GM03348 (cell line): ENCODE measurements at places on chromosomes 4 and X.

- no peak for DNase-seq
Measured at GRCh38 chr4:67546004-67546356, 677 bp upstream of the CENPC start.

GRCh38 chr4:107792711-107793110 is 32.0 kb upstream of the SGMS2 start:
- no peak for DNase-seq

GRCh38 chr4:184384810-184385557 is 89.4 kb downstream of the IRF2 start:
- no peak for DNase-seq

GRCh38 chr4:38872620-38873019 is 5.0 kb downstream of the FAM114A1 start:
- peak; percentile 60 for DNase-seq

DNA sequence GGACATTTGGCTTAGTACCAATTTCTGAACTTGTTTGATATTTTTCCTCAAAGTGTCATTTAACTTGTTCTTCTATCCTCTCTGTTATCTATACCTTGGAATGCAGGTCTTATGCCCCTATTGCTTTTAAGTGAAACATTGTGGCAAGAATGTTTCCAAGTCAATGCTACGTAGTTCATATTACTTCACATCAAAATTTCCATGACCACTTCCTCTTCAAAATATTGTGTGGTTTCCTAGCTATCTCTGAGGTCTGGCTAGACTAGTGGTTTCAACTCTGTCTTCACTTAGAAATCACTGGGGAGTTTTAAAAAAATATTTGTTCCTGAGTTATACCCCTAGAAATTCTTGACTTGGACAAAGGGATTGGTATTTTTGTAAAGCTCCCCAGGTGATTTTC is 20.2 kb upstream of the RASGEF1B start:
- no peak for DNase-seq

DNA sequence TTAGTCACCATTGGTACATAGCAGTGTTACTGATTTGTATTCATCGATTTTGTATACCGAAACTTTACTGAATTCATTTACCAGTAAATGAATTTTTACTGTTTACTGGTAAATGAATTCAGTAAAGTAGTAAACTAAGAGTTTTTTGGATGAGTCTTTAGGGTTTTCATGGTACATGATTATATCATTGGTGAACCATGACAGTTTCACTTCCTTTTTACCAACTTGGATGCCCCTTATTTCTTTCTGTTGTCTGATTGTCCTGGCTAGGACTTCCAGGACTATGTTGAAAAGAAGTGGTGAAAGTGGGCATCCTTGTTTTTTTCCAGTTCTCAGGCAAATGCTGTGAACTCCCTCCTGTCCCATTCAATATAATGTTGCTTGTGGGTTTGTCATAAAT is 494.9 kb downstream of the GALNTL6 start:
- DNase-seq, result no peak

GRCh38 chr4:63580796-63581475 is 828.3 kb downstream of the TECRL start:
- no peak for DNase-seq

- DNase-seq, result no peak
Measured at GRCh38 chr4:3441501-3442459, at the start of gene HGFAC. Gene HGFAC, plus strand, starts transcription at chr4:3441968. Its CDS starts 34 bp downstream, at chr4:3442002.

GRCh38 chr4:10664408-10664807 is 20.2 kb downstream of the CLNK start:
- peak; percentile 74 for DNase-seq

GRCh38 chr4:70801265-70801809 is 38.4 kb downstream of the GRSF1 start:
- DNase-seq, result no peak

- no peak for DNase-seq
Measured at GRCh38 chr4:135359128-135359527, 1157.5 kb upstream of the PABPC4L start.

DNA sequence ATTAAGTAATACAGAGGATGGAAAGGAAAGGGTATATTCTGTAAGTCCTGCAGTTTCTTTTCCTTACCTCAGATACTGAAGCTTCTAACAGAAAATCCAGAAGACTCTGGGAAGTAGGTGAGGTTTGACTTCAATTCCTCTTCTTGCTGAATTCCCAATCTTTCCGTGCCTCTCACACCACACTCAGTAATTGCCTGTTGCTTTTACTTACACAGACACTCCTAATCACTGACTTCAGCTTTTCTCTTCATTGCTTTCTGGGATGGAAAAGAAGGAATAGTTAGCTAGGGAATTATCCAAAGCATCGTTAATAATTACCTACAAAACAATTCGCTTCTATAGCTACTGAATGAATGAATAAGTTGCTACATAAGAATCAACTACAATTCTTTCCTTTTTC is 163.6 kb downstream of the FBXO8 start:
- no peak for DNase-seq

GRCh38 chr4:84237008-84237407 is 262.1 kb downstream of the NKX6-1 start:
- no peak for DNase-seq

DNA sequence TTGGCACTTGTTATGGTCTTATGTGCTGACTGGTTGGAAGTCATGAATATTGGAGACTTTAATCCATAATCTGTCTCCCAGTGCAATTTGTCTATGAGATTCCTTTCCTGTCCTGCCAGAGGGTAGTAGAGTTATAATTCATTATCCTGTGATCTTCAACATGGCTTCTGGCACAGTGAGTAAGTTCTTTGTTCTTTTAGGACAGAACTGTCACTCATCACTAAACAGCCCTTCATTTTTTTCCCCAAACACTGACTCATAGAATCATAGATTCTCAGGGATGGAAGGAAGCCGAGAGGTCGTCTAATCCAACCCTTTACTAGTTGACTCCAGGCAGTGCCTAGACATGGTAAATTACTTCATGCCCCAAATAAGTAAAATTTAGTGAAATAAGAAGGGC is 78.4 kb downstream of the LUZP4 start:
- no peak for DNase-seq

- peak; percentile 56 for DNase-seq
Measured at GRCh38 chr4:118968005-118968404, 79.4 kb downstream of the SYNPO2 start.

- no peak for DNase-seq
Measured at GRCh38 chrX:154829134-154829533, 5.3 kb downstream of the SMIM9 start.

- DNase-seq, result no peak
Measured at GRCh38 chr4:107363125-107363524, 327.0 kb upstream of the DKK2 start.

DNA sequence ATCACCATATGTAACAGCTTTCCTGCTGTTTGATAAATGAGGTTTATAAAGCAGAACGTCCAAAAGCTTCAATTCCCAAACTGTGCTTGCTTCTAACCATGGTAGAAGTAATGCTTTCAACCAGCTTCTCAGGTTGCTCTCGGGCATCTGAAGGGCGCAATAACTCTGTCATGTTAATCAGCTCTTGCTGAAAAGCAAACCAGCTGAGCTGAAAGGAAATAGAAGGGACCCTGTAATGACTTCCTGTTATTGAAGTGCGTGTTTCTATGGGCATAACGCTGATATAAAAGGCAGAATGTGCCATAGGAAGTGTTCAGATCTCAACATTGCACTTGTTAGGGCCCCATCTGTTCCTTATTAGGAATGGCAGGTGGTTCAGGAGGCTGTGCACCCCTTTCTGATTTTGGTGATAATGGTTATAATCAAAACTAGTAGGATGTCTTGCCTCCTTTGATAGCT is 21.2 kb downstream of the HERC3 start:
- DNase-seq, result no peak

- no peak for DNase-seq
Measured at GRCh38 chrX:39676434-39676833, 421.3 kb downstream of the BCOR start.

GRCh38 chrX:129462707-129463106 is 60.6 kb downstream of the SMARCA1 start:
- DNase-seq, result peak; percentile 4

DNA sequence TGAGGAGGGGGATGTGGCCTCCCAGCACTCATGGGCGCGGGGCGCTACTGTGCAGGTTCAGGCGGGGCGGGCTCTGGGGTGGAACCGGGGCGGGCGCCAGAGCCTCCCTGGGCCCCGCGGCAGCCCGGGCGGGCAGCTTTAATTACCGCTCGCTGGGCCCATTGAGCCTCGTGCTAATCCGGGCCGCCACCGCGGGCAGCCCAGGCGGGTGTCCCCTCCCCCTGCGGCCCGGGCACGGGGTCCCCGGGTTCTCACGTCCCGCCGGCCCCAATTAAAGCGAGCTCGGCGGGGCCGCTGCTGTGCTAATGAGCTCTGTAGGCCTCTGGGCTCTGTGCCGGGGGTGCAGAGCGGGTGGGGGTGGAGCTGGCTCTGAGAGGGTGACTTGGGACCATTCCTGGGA is 22.8 kb upstream of the FGFR3 start:
- no peak for DNase-seq

GRCh38 chr4:153257151-153257620 is 52.9 kb downstream of the TRIM2 start:
- DNase-seq, result no peak

DNA sequence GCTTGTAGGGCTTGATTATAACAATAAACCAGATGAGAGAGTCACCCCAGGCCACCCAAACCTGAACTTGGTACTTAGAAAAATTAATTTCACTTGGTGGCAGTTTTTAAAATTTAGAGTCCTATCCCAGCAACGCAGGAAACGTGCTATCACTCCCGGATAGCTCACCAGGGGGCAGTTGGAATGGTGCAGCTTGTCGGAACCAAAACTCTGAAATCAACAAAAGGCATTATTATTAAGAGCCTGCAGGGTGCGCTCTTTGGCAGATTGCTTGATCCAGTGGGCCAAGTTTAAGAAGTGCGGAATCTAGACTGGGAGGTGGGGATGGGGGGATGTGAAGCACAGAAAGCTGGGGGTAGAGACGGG is 2.4 kb downstream of the FRAS1 start:
- DNase-seq, result peak; percentile 61
